ENCODE measurements at places on chromosomes 3 and 15.

GRCh38 chr3:142509079-142509478 lies 61.2 kb upstream of the XRN1 start:
- DNase-seq, result no peak

- DNase-seq, result no peak
These were observed 325.4 kb upstream of the AGTR1 start for GRCh38 chr3:148372206-148372875.

GRCh38 chr15:55789066-55789660 lies 46.2 kb upstream of the PRTG start:
- peak; percentile 16 for DNase-seq

DNA sequence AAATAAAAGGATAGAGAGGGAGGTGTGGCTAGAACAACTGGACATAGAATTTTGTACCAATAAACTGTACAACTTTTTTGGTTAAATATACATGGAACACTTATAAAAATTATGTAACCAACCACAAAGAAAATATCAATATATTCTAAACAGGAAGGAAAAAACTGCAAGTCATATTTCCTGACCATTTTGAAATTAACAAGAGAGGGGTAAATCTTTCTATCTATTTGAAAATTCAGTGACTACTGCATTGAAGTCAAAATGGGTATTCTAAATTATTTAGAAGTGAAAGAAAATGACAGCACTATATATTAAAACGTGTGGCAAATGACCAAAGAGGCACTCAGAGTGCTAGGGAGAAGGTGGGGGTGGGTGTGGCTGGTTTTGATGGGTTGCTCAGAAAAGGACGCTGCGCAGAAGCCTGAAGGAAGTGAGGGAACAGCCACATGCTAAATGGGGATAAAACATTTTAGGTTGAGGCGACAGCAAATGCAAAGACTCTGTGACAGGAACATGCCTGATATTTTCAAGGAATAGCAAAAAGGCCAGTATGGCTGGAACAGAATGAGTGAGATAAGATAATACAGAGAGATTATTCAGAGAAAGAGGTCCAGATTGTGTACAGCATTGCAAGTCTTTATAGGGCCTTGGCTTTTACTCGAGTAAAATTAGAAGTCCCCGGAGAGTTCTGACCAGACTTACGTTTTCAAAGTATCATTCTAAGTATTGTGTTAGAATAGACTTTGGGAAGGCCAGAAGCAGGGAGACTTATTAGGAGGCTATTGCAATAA lies 41.1 kb downstream of the ERICH6 start:
- DNase-seq, result no peak
